Karpas-422 (cell line): ENCODE measurements at places on chromosomes 1 and 21. TPM values are rescaled to one million over a fixed set of nuclear protein-coding genes. Genes with fewer than 3 reads are reported as not detected.

DNA sequence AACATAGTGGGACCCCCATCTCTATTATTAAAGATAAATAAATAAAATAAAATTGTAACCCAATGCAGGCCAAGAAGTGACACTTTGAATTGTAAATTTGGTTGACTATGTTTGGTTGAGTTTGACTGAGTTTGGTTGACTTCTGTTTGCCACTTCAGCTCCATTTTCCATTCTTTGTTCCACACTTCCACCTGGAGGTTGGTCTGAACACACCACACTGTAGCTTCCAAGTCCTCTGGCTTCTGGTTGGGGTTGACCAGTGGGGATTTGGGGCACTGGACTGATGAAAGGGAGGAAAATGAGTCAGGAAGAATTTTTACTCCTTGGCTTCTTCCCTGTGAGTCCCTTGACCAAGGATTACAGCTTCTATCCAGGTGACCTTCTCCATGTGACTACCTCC, 40.6 kb upstream of the DIPK1A start:
- DNase-seq, result no peak
- no peaks in the 10 kb centered on the region for H3K27me3 ChIP-seq
- peaks cover 43% of the 10 kb centered on the region for H3K4me1 ChIP-seq

DNA sequence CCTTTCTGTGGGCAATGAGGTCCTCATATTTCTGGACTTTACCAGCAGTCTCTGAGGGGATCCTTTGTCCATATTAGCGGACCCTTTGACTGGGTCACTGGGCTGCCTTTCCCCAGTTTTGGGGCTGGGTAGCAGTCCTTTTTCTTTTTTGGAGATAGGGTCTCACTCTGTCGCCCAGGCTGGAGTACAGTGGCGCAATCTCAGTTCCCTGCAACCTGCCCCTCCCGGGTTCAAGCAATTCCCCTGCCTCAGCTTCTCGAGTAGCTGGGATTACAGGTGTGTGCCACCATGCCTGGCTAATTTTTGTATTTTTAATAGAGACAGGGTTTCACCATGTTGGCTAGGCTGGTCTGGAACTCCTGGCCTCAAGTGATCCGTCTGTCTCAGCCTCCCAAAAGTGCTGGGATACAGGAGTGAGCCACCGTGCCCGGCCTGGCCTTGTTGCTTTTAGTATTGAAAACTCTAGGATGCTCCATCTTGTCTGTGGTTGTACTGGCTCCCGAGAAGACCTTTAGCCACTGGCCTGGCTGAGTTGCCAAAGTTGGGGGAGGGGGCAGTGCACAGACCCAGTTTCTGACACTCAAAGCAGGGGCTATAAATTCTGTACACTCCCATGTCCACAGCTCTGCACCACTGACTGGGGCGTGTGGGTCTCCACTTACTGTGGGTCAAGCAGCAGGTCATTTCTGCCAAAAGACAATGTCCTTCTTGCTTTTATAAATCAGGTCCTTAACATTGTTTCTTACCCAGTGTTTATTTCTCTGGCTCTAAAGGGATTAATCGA, 33.1 kb downstream of the MAN1C1 start:
- no peaks in the 10 kb centered on the region for H3K36me3 ChIP-seq
- no peak overlapping the region for H3K27ac ChIP-seq
- no peak for DNase-seq
- no peak overlapping the region for H3K4me3 ChIP-seq
- no peaks in the 10 kb centered on the region for H3K27me3 ChIP-seq

Gene EFNA3
- 12.2 and 15.7 TPM in 2 replicates for total RNA-seq

DNA sequence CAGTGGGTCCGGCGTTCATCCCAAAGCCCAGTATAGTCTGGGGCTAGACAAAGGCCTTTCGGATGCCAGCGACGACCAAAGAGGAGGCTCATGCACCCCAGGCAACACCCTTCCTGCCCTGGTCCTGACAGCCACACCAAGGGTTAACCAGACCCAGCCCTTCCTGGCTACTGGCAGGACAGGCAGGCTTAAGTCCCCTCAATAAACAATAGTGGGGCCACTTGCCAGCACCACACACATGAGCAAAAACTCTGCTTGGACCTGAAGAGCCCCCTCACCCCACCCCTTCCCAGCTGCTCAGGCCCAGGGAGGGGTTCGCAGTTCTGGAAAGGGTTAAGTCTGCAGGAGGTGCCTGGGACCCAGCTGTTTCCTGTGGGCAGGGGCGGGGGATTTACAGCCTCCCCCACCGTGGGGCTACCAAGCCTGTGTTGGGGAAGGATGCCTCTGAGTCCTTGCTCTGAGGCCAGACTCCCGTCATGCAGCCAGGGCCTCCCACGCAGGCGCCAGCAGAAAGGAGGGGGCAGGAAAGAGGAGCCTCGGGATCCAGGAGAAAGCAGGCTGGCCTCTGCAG, 18.2 kb downstream of the PHLDA3 start:
- H3K27me3 ChIP-seq, result no peaks in the 10 kb centered on the region
- no peaks in the 10 kb centered on the region; the same call in 1 of the 2 replicates for H3K36me3 ChIP-seq
- peaks cover 43% of the 10 kb centered on the region for H3K4me1 ChIP-seq
- DNase-seq, result no peak
- H3K27ac ChIP-seq, result no peak overlapping the region

DNA sequence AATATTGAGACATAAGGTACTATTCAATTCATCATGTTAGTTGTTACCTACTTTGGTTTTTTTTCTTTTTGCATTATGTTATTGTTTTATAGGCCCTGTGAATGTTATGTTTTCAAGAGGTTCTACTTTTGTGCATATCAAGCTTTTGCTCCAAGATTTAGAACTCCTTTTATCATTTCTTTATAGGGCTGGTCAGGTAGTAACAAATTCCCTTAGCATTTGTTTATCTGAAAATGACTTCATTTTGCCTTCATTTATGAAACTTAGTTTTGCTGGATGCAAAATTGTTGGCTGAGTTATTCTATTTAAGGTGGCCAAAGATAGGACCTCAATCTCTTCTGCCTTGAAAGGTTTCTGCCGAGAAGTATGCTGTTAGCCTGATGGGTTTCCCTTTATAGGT, 21.3 kb upstream of the MAB21L3 start:
- no peak overlapping the region for H3K27ac ChIP-seq
- no peaks in the 10 kb centered on the region for H3K4me1 ChIP-seq
- H3K27me3 ChIP-seq, result no peaks in the 10 kb centered on the region
- DNase-seq, result no peak
- H3K4me3 ChIP-seq, result no peak overlapping the region

- H3K27me3 ChIP-seq, result no peaks in the 10 kb centered on the region
- H3K36me3 ChIP-seq, result no peaks in the 10 kb centered on the region
- no peak overlapping the region for H3K27ac ChIP-seq
- DNase-seq, result no peak
- H3K4me1 ChIP-seq, result peaks cover 8% of the 10 kb centered on the region
These were observed 115.2 kb downstream of the ROR1 start for GRCh38 chr1:63888984-63889383.

Gene GPR37L1
- not detected in 2 replicates for total RNA-seq

DNA sequence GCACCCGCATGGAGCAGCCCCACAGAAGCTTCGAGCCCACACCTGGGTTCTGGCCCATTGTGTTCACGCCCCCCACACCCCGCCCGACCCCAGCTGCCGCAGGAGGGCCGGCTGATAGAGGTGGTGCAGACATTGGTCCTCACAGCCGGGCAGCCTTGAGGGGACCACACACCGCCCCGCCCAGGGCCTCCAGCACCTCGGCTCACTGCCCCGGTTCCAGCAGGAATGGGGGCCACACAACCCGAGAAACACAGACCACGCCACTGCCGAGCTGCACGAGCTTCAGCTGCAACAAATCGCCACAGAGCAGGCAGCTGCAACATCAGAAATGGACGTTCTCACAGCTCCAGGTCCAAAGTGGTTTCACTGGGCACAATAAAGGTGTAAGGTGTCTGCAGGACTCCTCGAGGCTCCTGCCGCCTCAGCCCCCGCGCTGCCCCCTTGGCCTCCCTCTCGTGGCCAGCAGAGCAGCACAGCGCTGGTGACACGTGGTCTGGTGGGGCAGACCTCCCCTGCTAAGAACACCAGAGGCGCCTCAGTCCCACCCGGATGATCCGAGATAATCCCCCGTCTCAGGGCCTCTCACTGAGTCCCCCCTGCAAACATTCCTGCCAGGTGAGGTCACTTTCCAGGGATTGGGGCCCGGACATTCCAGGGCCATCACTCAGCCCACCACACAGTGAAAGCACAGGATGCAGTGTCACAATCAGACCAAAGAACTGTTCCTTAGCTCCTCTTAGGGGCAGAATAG, 62.3 kb upstream of the ADARB1 start:
- no peak overlapping the region for H3K27ac ChIP-seq
- peaks cover 12% of the 10 kb centered on the region for H3K4me1 ChIP-seq
- H3K27me3 ChIP-seq, result no peaks in the 10 kb centered on the region
- no peaks in the 10 kb centered on the region for H3K36me3 ChIP-seq
- DNase-seq, result no peak

DNA sequence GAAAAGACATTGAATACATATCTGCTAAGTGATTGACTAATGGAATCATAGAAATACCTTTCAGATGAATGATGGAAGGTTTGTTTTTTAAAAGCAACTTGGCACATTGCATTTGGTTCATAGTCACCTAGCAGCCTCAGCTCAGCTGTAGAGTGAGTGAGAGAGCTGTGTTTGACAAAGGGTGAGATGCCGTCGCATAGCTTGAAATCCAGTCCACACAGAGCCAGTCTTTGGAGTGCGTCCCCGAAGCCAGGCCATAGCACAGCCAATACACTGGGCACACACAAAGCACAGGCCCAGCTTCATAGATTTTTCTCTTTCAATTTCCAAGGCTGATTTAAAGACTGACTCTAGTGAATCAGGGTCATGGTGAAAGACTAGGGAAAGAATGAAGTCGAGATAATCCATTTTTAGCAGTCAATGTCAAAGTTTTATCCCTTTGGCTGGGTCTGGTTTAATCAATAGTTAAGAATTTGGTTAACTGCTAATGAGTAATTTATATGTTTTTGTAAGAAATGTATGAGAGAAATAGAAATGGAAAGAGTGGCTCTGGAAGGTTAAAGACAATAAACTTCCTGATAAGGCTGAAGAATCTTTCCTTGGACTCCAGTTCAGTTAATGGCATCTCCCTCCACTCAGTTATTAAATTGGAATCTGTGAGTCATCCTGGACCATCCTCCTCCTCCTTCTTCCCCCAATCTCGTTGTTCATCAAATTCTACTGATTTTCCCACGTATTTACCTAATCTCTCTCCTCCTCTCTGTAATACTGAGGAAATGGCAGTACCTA, 101.2 kb upstream of the IRF2BP2 start:
- no peaks in the 10 kb centered on the region for H3K27me3 ChIP-seq
- H3K27ac ChIP-seq, result no peak overlapping the region
- DNase-seq, result no peak

Gene INSRR
- total RNA-seq, result not detected in 2 replicates

Gene CD84
- 14.4 and 29.4 TPM in 2 replicates for total RNA-seq
